ENCODE measurements at places on chromosomes 2 and 18. TPM values are rescaled to one million over a fixed set of nuclear protein-coding genes. Genes with fewer than 3 reads are reported as not detected.

Gene KIAA2012
- 0.50 TPM for total RNA-seq

DNA sequence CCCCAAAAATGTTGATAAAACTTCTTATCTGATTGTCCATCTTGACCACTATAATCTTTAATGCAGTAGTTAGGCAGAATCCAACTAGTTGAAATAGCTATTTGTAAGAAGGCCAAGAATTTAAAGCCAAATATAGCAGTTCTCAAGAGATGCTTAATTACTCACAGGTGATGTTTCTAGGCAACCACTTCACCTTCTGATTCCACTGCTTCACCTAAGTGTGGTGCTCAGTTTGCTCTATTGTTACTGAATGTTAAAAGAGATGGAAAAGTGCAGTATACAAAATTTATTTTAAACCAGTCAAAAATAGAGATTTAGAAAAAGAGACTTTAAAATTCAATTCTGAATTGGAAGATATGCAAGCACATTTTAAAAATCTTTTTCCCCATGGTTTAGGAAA, 539.4 kb downstream of the ZNF804A start:
- no peak for DNase-seq

DNA sequence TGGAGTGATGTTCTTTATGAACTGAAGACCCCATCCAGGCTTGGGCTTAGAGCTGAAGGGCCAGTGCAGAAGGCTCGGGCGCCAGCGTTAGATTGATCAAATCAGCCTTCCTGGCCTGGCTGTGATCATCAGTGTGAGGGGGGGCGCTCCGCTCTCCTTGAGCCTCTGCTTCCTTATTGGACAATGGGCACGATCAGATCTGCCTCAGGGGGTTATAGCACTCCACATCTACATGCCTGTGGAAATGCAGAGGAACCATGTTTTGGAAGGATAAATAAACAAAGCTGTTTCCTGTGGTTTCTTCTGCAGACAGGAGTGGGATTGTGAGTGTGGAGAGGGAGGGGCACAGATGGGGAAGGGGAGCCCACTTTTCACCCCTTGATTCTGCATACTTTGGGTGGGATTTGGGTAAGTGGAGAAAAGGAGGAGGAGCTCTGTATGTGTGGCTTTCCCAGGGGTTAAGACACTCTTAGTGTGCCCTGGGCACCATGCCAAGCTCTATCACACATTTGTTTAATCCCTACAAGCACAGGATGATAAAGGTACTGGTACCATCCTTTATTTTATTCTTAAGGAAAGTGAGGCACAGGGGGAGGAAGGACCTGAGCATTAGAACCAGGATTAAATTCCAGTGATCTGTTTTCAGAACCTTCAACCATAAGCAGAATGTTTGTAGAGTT, 150.5 kb downstream of the EN1 start:
- no peak for DNase-seq

- DNase-seq: no peak
Observed at GRCh38 chr2:59806486-59806885, 747.0 kb downstream of the BCL11A start.

- no peak for DNase-seq
Observed at GRCh38 chr2:9287400-9288045, 80.9 kb downstream of the ASAP2 start.

DNA sequence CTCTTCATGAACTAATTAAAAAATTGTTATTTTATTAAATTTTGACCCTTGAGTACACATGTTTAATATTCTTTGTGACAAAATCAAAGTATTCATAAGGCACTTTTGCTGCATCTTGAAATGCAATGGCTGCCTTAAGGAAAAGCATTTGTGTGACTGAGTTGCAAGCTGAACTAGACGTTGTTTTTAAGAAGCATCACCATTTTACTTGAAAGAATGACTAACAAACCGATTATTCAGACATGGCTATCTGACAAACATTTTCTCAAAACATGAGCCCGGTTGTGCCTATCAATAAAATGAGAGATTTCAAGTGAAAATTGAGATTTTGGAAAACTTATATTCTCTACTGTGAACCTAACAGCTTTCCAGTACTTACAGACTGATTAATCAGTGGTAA, 2.8 kb downstream of the GCFC2 start:
- DNase-seq: no peak

- DNase-seq: no peak
Observed at GRCh38 chr2:157345647-157346389, 20.2 kb upstream of the ERMN start.

Gene ATP9B
- total RNA-seq: 31.4 TPM

DNA sequence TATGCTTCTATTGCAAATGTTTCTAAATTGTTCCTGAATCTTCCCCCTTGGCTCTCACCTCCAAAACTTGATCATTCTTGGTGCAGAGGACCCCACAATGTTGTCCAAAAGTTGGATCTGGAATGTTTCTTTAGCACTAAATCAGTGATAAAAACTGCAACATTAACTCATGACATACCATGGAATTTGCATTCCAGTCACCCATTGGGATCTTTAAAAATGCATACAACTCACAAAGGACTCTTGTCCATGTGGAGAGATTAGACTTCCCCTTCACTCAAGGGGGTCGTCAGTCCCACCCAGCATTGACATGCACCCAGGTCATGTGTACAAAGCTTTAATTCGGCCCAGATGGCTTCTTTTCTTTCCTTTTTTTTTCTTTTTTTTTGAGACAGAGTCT, 169.3 kb downstream of the SETBP1 start:
- no peak for DNase-seq

- no peak for DNase-seq
Observed at GRCh38 chr2:36461039-36461681, 105.6 kb downstream of the CRIM1 start.

GRCh38 chr2:86020984-86021383, 84.7 kb downstream of the POLR1A start:
- no peak for DNase-seq

GRCh38 chr2:206379886-206380285, 63.4 kb upstream of the ADAM23 start:
- DNase-seq: no peak

DNA sequence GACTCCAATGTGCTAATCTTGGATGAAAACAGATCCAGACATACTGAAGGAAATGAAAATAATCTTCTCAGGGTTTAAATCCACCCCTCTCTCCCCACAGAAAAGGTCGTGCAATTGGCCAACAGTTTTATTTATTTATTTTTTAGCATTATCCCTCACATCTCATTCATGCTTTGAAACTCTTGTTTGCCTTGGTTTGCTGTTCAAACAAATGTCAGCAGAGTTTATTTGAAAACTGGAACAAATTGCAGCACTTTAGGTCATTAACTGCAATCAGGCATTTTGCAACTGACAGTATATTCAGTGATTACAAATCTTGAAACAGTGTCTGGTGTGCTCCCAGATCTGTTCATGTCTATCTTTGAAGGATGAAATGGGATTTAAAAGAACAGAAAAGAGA, 220.6 kb downstream of the SLC4A10 start:
- DNase-seq: no peak

Gene PROKR1
- not detected for total RNA-seq

DNA sequence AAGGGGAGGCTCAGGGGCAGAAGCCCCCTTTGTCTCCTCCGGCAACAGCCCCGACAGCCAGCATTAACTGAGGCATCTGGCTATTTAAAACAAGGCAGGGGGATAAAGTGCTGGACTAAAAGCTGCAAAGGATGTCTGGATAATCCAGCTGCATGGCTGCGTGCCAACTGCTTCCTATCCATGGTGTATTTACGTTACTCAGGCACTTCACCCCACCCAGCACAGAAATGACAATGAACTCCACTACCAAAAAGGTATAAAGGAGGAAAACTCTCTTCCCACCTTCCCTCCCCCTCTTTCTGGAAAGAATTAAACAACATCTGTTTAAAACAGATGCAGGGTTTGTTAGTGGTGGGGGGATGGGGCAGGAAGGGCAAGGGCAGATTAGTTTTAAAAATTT, 82.5 kb downstream of the SPRED2 start:
- peak; percentile 57 for DNase-seq

Gene POTEI
- not detected for total RNA-seq

DNA sequence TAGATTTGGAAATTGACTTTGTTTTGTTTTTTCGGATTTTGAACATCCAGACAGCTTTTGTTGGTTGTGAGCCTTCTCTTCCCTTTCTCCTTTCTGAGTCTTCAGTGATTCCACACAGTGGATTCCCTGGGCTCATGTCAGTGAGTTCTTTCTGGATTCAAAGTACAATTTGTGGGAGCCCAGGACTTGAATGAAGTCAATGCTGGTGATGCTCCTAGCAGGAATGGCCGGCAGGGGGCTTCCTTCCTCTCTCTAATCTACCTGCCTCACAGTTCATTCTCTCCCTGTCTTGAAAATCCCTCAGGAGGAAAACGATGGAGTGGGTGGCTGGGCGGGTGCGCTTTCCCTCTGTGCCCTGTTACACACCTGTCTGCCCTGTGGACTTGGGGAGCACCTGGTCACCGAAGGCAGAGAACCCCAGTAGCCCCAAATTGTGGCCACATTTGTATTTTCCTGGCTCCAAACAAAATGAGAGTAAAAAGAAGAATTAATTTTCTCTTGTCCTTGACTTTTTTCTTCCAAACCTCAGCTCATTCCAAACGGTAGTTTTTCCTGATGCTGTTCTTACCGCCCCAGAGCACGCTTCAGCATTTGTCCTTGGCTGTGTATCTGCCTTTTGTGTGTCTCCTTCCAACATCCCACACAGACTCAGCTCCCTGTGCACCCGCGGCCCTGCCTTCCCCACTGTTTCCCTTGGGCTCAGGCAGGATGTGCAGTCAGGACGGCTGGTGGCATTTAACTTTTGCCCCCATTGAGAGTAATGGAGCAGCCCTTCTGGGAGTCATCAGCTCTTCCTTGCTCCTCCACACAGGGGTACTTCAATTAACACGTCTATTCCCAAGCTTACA, 86.6 kb downstream of the MARCO start:
- no peak for DNase-seq

GRCh38 chr2:121635371-121635770, 13.9 kb downstream of the CLASP1 start:
- no peak for DNase-seq

GRCh38 chr2:114079366-114080004, 189.6 kb downstream of the ACTR3 start:
- DNase-seq: no peak

DNA sequence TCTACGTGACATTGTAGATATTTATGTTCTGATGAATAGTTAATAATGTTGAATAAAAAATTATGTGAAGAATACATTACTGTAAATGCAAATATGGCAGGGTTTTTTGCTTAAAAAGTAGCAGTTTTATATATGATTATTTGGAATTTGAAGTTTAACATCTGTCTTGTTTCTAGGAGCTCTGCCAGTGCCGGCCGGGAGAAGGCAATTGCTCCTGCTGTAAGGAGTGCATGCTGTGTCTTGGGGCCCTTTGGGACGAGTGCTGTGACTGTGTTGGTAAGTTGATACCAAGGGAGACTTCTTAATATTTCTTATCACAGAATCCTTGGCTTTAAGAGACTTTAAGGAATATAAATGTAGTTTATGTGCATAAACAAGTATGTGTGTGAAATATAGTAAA, 25.2 kb downstream of the TWSG1 start:
- DNase-seq: no peak

- peak; percentile 59 for DNase-seq
Observed at GRCh38 chr2:179936654-179937053, 70.4 kb downstream of the CWC22 start.

DNA sequence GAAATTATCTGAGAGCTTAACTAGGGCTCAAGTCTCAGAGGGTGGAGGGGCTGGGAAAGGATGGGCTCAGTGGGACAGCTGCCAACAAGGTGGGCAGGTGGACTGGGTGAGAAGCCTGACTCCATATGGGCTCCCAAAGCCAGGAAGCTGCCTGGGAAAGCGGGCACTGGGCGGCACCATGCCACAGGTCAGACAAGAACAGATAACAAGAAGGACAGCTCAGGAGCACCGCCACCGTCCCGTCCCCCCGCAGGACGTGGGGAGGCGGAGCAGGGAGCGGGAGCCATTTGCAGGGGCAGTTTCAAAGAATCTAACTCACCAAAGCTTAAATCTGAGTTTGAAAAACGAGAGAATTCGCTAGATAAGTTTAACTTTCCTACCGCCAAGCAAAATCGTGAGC, 45.6 kb downstream of the NETO1 start:
- DNase-seq: no peak

Gene SIGLEC15
- 0.17 TPM for total RNA-seq

- DNase-seq: no peak
Observed at GRCh38 chr18:22493940-22494339, 76.2 kb upstream of the CTAGE1 start.

DNA sequence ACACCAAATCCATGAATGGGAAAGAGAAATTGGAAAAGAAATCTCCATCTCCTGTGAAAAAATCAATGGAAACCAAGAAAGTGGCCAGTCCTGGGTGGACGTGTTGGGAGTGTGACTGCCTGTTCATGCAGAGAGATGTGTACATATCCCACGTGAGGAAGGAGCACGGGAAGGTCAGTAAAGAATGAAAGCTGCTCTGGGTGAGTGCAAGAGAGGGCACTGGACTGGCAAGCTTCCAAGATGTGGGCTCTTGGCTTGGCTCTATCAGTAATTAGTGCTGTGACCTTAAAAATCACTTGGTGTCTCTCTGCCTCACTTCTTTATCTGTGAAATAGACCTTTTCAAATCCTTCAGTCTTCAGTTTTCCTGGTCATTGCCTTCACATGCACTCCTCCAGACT, 89.0 kb downstream of the ZNF532 start:
- no peak for DNase-seq

DNA sequence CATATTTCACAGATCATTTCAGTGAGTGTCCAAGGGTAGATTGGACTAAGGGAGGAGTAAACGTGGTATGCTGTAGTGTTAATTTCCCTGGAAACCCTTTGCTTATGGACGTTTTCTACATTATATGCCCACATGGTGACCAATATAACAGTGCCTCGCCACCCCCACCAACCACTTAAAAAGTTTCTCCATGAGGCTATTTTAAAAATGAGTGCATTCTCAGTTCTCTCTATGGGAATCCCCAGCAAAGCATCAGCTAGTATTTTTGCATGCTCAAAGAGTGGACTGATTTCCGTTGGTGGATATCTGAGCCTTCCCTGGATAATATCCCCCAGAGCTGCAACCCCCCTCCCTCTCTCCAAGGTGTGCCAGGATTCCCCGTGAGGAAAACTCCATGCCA, 73.2 kb downstream of the TGFA start:
- DNase-seq: no peak

Gene TP53I3
- 10.0 TPM for total RNA-seq

DNA sequence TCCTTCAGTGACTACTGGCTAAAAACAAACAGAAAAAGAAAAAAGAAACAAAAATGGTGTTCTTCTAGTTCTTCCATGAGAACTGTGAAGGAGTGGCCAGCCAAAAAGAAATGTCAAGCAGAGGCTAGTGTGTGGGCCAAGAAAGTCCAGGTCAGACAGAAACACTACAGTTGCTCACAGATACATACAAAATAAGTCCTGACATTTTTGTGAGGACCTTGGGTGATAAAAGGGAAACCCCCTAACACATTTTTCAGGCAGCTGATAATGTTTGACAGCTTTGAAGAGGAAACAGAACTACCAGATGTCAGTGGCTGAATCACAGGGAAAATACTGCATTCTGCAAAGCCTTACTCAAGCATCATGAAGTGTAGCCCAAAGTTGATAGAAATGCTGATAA, 28.1 kb downstream of the ARHGAP25 start:
- DNase-seq: no peak

Gene ANKRD36C
- 13.4 TPM for total RNA-seq

- no peak for DNase-seq
Observed at GRCh38 chr18:58257461-58257860, 213.4 kb downstream of the NEDD4L start.

All from liver (tissue), 10 donors.